HEK293T (cell line): ENCODE measurements at places on chromosomes 2 and 18.

GRCh38 chr2:178962805-178963433, 87.0 kb downstream of the CCDC141 start:
- DNase-seq: no peak

DNA sequence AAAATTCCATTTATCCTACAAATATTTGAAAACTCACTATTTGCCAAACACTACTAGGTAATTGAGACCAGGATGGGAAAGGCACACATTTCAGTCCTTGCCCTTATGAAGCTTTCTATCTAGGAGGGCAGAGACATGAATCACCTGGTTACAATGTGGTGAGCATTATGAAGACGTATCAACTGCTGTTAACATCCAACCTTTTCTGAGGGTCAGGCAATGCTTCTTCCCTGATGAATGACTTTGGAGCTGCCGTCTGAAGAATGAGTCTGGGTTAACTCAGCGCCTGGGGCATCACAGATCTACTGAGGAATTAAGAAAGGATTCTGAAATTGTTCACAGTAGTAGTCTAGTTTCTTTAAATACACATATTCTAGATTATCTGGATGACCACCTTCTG, 62.1 kb upstream of the NOSTRIN start:
- no peak for DNase-seq

- no peak for DNase-seq
These were observed 606.4 kb downstream of the RNF144A start for GRCh38 chr2:7523481-7524120.

GRCh38 chr18:14179306-14179705, 47.1 kb upstream of the ZNF519 start:
- no peak for DNase-seq

DNA sequence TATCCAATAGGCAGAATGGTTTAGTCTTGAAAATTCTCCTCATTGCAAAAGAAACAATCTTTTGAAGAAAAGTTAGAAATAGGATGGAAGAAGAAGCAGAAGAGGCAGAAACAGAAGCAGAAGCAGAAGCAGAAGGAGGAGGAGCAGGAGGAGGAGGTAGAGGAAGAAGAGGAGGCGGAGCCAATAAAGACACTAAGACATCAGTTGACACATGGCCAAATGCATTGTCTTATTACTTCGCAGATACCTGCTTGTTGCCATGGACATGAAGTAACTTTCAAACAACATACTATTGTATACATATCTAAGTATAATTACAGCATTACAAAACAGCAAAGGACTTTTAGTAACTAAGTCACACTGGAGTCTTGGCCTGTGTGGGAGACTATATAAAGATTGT, 606.3 kb downstream of the METTL4 start:
- DNase-seq: no peak

- DNase-seq: no peak
These were observed 535.1 kb downstream of the RNF144A start for GRCh38 chr2:7452110-7452876.
